ENCODE measurements at places on chromosomes 3 and 15.

DNA sequence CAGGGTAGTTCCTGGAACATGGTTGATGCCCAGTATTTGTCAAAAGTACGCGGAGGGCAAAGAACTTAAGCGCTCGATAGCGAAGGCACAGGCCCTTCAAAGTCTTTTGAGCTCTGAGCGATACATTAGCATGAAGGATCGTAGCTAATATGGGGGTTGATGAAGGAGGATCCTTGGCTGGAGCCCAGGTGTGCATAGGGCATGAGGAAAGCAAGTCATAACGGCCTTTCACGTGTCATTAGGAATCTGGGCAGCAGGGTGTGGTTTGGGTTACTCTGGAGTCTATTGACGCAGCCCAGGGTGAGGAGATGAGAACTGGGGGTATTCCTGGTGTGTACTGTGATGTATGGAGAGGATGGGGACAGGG, 31.7 kb downstream of the SPINK8 start:
- DNase-seq = no peak

DNA sequence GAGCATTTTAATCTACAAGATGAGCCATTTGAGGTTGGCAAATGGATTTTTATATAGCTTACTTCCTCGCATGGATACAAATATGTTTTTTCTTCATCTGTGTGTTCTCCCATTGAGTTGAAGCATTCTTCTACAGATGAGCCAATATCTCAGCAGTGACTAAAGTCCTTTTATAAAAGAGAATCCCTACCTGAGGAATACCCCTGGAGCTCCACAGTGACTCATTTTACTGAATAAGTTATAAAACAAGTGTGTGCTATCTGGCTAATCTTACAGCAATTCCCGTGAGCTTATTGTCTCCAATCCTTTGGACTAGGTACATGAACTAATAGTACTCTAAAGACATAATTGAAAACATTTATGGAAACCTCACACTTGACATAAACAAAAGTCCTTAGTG, 354.2 kb upstream of the BCHE start:
- DNase-seq = no peak

GRCh38 chr3:81753416-81754027, 7.9 kb downstream of the GBE1 start:
- no peak for DNase-seq

- no peak for DNase-seq
These were observed 511.7 kb upstream of the CDIN1 start for GRCh38 chr15:36067483-36068274.

- no peak for DNase-seq
These were observed 40.1 kb upstream of the CTXND1 start for GRCh38 chr15:80292079-80292478.

DNA sequence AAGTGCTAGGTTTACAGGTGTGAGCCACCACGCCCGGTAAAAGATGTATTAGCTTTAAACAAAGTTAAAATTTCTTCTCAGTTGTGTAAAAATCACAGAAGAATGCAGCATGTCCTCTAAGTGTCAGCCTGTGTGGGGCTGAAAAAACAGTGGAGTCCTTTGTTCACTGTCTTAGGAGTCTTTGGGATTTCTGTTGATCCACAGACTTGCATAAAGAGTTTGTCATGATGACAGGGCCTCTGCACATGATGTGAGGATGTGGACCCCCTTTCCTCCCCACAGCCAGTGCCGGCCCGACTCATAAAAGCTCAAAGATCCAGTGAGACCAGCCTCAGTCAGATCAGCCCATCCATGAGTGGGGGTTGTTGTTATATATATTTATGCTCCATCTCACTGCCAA, 49.0 kb upstream of the GOLGA8J start:
- no peak for DNase-seq

DNA sequence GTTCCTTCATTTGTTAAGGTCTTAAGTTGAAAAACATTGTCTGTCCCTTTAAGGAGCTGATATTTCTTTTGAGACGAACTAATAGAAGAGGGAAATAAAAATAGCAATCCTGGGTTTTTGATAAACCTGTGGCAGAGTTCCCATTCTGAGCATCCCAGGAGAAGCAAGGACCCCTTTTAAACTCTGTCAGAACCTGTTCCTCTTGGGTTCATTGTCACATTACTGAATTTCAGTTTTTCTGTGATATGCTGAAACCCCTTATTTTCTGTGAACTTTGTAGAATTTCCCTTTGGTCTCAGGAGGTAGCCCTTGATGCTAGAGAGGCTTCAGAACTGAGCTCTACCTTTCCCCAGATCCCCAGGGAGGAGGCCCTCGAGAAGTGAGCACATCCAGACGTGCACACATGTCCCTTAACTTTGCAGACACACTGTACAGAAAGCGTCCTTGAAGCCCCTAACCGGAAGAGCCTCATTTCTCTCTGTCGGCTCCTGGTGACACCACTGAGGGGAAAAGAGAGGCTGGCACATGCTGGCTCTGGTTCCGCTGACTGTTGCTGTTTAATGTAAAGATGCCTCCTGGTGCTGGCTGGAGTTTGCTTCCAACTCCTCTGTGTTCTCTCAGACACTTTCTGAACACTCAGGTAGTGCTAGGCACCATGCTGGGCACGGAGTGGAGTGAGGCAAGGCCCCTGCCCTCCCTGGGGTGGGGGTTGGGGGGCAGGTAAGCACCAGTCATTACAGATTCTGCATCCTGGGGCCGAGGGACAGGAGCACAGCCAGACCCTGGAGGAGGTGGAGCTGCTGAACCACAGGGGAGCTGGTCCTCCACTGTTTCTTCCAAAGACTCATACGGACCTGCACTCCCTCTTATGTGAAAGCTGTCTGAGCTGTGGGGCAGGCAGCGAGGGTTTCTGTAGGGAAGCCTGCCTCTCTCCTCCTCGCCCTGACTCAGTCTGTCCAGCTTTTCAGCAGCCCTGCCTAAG, 77.5 kb downstream of the CHDH start:
- DNase-seq = no peak

Measured in CD4-positive, alpha-beta T cell treated with Interleukin-17A for 1 hour (primary cell).